ENCODE measurements at places on chromosomes 5 and 9.

DNA sequence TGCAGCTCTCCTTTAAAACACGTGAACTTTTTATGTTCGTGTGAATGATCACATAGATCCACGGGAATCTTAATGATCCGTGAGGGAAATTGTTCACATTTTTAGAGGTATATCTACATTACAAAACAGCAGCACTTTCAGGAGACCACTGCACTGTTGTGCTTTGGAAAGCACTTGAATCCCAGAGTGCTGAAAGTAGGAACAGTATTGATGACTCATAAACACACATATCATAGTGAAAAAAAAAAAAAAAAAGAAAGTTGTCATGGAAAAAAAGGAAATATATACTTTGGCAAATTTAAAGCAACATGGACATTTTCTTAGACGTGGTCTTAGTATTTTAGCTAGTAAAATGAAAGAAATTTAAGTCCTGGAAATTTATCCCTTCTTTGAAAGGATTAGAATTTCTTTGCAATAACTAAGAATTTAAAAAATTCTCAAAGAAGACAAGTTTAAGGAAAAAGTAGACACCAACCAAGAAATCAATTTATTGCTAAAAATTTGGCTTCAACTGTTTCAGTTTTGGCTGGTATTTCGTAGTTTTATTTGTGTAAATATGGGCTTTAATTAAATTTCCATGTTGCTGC, 55.4 kb downstream of the ADGRV1 start:
- no peak for DNase-seq

DNA sequence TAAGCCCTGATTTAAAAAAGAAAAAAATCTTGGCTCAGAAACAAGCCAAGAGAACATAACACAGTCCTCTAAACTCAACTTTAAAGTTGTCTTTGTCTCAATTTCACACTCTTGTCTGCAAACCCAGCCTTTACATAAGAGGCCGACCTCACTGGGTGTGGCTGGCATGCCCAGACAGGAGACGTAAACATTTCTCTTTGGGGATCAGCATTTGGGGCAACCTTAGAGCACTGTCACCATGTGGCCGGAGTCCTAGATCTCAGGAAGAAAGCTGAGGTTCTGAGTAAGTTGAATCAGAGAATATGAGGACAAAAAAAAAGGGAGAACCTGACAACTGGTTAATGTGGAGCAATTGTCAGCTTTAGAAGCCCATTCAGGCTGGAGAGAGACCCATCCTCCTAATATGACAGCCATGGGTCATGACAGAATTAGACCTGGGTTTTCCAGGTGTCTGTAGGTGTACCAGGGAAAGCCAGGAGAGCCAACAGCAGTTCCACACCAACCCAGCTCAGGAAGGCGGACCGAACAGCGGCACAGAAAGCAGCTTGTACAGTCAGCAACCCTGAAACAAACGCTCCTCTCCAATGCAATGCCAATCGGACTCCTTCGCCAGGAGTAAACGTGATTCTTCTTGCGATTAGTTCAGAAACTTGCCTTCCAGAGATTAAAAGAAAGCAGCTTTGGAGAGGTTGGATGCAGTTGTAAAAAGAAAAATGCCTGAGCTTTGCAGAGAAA, 97.9 kb upstream of the MAP3K1 start:
- DNase-seq, result no peak

DNA sequence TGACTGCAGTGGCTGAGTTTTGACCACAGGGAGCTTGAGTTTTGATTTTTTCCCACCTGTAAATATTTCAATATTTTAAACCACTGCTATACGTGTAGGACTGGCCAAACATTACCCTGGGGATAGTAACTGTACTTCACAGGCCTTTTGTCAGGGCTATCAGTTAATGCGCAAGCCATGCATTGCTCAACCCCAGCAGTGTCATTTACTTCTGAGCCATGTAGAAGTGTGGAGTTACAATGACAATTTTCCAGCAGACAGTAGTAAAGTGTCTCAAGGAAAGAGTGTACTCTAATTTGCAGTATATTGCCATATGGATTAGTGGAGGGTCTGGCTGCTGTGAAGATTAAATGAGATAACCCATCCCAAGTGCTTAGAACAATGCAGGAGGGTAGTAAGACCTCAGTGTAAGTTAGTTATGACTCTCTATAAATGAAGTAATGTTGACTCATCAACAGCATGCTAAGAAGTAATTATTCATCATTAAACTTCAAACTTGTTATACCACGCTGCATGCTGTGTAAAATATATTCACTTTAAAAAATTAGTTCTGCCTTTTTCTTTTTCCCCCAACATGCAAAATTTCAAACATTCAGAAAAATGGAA, 489.2 kb downstream of the KDM4C start:
- DNase-seq, result no peak

- DNase-seq, result no peak
Observed at GRCh38 chr5:38607930-38608564, 51.6 kb upstream of the LIFR start.

GRCh38 chr9:86529496-86530275, 175.5 kb upstream of the TUT7 start:
- no peak for DNase-seq

DNA sequence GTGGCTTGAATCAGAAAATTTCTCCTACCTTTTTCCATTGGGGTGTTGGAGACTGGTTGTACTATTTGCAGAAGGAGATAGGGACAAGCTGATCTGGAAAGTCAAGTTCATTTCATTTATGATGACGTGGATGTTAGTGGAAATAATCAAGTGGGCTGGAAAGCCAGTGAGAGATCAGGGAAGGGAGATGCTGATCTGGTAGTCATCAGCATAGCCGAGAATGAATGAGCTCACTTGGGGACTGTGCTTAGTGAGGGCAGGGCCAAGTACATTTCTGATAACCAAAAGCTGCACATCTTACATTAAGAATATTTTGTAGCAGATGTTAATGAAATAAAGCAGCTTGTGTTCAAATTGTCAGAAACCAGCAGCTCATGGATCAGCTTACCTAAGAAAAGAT, 12.1 kb downstream of the MAN2A1 start:
- no peak for DNase-seq

- DNase-seq, result no peak
Observed at GRCh38 chr9:113695440-113695851, 180.7 kb upstream of the ZNF618 start.

- DNase-seq, result no peak
Observed at GRCh38 chr9:112485574-112485973, 1.1 kb upstream of the KIAA1958 start.

- no peak for DNase-seq
Observed at GRCh38 chr5:116437922-116438578, 136.6 kb downstream of the SEMA6A start.

- DNase-seq, result no peak
Observed at GRCh38 chr5:169577951-169578350, 5.6 kb upstream of the SPDL1 start.

GRCh38 chr5:145778144-145778900, 56.8 kb downstream of the PRELID2 start:
- no peak for DNase-seq

GRCh38 chr5:137205231-137206027, 293.7 kb downstream of the SPOCK1 start:
- no peak for DNase-seq

DNA sequence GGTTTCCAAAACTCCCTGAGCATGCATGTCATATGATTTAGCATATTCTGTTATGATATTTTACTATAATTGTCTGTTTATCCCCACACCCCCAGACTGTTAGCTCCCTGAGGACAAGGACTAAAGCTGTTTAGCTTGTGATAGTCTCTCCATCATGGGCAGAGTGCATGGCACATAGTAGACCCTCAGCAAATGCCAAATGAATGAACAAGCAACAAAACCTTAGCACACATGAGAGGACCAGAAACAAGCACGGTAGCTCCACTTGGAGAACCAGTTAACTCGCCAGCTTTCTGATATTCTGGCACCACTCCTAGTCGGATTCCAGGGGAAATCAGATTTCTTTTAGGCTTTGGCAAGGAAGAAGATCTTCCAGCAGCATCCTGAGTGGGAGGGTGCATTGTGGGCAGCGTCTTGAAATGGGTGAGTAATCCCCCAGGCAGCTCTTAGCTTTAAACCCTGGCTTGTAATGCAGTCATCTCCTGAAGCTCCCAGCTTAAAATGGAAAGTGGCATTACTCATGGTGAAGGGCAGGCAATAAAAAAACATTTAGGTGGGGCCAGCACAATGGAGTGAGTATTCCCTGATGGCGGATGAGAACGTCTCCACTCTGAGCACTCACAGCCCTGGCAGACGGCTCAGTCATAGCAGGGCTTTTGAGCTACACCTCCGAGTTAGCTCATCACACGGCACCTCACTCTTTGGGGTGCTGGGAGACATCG, 41.1 kb downstream of the FGF1 start:
- no peak for DNase-seq

DNA sequence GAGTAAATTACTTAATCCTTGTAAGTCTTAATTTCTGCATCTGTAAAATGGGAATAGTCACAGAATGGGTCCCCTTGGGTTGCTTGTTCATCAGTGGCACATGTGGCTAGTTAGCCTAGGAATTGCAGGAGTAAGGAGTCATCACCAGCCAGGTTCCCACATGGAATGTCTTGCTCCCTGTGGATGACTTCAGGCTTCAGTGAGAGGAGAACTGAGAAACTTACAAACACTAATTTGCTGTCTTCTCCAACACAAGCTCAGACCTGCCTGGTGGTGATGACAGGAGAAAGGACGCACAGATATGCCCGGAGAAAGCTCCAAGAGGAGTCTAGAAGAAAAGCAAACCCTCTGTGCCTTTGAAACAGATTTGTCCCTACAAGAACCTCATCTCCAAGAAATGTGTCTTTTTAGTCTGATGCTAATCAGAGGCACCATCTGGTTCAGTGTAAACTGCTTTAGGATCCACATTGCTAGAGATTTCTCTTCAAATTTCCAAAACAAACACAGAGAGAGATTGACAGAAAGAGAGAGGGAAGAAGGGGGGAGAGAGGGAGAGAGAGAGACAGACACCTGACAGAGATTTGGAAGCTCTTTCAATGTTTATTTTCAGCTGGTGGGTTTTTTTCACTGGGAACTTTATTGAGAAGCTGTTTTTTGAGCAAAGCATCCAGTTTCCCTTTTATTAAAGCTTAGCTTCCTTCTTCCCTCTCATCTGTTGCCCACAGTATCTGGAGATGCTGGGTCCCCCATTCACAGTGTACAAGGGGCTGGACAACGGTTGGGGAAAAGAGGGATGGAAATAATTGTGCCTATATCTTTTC, 128.3 kb downstream of the DOCK2 start:
- DNase-seq, result no peak

DNA sequence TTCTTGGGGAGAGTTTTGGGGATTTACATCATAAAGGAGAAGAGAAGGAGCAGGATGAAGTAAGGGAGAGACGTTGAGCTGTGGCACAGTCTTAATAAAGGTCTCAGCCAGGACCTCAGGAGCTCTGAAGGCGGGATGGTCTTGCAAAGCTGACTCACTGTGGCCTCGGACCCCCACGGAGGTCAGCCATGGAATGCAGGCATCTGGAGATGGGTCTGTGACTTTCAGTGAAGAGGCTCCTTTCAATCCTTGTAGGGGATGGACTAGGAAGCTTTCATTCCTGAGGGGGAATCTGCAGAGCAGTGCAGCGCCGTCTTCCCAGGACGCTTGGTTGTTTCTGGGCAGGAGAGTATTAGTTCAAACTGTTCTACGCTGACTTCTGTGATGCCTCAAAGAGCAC, 65.7 kb upstream of the BASP1 start:
- no peak for DNase-seq

DNA sequence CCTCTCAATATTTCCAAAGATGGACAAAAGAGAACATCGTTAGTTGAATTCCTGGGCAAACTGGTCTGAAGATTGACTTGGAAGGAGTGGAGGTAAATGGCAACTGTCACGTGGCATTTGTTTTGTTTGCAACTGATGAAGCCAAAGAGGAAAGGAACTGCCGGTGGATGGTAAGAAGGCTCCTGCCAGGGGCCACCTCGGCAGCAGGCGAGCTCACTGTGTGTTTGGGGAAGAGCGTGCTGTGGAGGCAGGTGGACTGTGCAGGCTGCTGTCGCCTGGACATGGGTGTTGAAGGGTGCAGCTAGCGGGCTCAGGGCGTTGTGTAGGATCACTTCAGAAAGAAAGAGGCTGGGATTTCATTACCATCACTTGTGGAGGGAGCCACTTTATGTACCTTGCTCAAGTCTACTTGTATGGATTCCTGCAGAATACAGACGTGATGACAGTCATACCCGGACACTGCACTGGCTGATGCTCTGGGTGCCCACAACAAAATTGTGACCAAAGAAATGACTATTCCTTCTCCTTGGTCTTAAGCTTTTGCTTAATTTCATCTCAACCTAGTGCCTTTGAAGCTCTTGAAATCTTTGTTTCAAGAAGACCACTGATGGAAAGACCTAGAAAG, 72.7 kb downstream of the MAP1B start:
- no peak for DNase-seq

DNA sequence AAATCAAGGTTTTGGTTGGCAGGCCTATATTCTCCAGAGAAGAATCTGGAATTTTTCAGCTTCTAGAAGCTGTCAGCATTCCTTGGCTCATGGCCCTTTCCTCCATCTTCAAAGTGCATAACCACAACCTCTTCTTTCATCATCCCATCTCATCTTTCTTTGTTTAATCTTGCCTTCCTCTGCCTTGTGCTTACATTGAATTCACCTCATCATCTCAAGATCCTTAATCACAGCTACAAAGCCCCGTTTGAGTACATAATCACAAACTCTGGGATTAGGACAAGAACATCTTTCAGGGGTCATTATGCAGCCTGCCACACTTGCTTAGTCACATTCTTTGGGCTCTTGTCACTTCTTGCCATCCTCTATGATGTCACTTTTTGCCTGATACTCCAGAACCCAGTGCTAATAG, 130.3 kb downstream of the FOXD1 start:
- DNase-seq, result no peak

GRCh38 chr5:154603953-154604679, 126.1 kb upstream of the HAND1 start:
- DNase-seq, result no peak

GRCh38 chr5:32283539-32284377, 29.0 kb downstream of the MTMR12 start:
- no peak for DNase-seq

DNA sequence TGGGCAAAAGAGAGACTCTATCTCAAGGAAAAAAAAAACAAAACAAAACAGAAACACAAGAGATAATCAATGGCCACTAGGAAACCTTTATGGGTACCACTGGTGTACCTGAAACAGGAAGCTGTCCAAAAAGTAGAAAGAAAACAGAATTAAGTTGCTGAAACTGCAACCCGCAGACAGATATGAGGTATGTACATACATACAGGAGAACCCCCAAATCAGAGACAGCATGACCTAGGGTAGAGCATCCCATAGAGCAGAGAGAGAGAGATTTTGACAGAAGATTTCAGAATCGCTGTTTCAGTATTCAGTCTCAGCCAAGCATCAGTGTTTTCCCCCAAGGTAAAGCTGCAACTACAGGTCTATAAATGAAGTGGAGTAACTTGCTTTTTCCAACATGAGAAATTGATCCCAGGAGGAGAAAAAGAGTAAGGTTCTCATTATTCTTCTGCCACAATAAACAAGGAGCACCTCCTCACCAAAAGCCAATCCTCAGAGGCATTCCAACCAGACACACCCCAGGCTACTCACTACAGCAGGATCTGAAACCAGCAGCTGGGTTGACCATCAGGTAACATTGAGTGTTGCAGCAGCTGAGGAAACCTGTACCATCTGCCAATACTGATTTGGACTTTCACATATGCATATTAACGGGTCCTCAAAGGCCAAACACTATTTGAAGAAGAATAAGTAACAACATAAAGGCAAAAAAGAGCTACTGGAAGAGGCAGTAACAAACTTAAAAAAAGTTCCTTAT, 630.0 kb downstream of the TAF11L14 start:
- no peak for DNase-seq
